ENCODE measurements at places on chromosomes 6 and 20.

- DNase-seq = peak; percentile 27
These were observed 83.7 kb upstream of the PTCHD4 start for GRCh38 chr6:48194596-48195295.

DNA sequence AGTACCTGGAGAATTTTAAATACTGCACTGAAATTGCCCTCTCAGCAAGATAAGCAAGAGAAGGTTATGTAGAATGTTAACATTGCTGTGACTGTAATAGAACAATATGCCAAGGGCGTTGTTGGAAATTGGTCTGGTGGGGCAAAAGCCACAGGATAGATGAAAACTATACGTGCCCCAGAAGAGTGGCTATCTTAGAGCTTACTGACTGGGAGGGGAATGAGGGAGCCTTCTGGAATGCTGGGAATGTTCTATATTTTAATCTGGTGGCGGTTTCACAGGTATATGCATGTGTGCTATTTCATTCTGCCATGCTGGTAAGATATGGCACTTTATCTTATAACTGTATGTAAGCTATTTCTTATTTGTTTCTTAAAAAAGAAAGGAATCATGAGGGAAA is 35.2 kb upstream of the YWHAB start:
- no peak for DNase-seq

- peak; percentile 100 for DNase-seq
These were observed 13.9 kb upstream of the TNFRSF6B start for GRCh38 chr20:63682384-63683139.

GRCh38 chr6:16832721-16833120 is 71.5 kb upstream of the ATXN1 start:
- DNase-seq = no peak

GRCh38 chr20:64111841-64112641 is 4.7 kb upstream of the NPBWR2 start:
- no peak for DNase-seq

DNA sequence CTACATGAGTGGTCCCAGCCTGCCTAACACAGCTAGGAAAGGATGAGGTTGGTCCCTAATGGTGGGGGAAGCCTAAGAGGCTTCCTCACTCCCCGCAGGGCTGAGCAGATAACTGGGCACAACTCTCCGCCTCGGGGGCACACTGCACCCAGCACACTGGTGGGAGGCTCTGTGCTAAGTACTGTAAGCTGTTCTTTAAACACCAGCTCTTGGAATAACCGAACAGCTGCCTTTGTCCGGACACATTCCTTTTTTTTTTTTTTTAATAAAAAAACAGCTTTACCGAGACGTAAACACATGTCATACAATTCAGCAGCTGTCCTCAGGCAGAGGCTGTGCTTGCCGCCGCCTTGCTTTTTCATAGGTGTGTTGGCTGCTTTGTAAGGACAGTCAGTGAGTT is 6.9 kb downstream of the PSMG4 start:
- DNase-seq = no peak

DNA sequence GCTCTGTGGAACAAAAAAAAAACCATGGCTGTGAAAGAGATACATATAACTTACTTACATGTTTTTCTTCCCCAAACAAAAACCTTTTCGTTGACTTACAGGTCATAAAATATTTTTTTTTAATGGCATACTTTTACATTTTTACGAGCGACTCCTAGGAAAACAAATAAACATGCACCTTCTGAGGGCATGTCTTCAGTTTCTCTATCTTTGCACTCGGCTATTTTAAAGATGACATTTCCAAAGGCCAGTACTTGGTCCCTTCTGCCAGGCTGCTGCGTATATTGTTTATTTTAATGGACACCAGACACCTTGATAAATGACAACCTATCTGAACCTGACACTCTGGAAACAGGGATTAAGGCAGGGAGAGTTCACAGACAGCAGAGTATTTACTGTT is 49.4 kb downstream of the PIGU start:
- no peak for DNase-seq

- peak; percentile 91 for DNase-seq
These were observed 22.4 kb downstream of the ZMYND8 start for GRCh38 chr20:47334022-47334551.

- DNase-seq = no peak
These were observed 299.5 kb downstream of the ADGB start for GRCh38 chr6:146898069-146898887.

DNA sequence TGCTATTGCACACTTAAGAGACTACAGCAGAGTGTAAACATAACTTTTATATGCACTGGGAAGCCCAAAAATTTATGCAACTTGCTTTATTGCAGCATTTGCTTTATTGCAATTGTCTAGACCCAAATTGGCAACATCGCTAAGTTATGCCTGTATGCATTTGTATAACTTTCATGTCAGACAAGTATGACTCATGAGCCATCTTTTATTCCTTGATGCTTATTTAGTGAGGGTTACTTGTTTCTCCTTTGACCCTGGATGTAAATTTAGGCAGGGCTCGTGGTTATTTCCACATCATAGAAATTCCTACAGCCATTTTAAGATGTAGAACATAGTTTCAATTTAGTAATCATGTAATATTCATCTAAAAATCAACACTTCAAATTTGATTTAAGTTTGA is 130.3 kb upstream of the LY86 start:
- DNase-seq = no peak

DNA sequence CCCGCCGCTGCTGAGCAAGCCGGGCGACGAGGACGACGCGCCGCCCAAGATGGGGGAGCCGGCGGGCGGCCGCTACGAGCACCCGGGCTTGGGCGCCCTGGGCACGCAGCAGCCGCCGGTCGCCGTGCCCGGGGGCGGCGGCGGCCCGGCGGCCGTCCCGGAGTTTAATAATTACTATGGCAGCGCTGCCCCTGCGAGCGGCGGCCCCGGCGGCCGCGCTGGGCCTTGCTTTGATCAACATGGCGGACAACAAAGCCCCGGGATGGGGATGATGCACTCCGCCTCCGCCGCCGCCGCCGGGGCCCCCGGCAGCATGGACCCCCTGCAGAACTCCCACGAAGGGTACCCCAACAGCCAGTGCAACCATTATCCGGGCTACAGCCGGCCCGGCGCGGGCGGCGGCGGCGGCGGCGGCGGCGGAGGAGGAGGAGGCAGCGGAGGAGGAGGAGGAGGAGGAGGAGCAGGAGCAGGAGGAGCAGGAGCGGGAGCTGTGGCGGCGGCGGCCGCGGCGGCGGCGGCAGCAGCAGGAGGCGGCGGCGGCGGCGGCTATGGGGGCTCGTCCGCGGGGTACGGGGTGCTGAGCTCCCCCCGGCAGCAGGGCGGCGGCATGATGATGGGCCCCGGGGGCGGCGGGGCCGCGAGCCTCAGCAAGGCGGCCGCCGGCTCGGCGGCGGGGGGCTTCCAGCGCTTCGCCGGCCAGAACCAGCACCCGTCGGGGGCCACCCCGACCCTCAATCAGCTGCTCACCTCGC is 1.5 kb downstream of the ARID1B start:
- DNase-seq = peak; percentile 66

GRCh38 chr20:415820-416322 is 7.8 kb downstream of the RBCK1 start:
- peak; percentile 38 for DNase-seq

- peak; percentile 13 for DNase-seq
These were observed 45.8 kb upstream of the NNAT start for GRCh38 chr20:37475252-37475651.

GRCh38 chr6:14108571-14109410 is 8.8 kb upstream of the CD83 start:
- DNase-seq = no peak

- no peak for DNase-seq
These were observed 169.2 kb downstream of the LMBRD1 start for GRCh38 chr6:69627625-69628024.

- no peak for DNase-seq
These were observed 32.4 kb downstream of the SLC2A12 start for GRCh38 chr6:134020071-134020470.

GRCh38 chr6:51153109-51153508 is 334.4 kb downstream of the TFAP2B start:
- no peak for DNase-seq

Data from kidney tubule cell (primary cell).